Lung (tissue), 17 donors: ENCODE measurements at places on chromosomes 4 and X. TPM values are rescaled to one million over a fixed set of nuclear protein-coding genes. Genes with fewer than 3 reads are reported as not detected.

DNA sequence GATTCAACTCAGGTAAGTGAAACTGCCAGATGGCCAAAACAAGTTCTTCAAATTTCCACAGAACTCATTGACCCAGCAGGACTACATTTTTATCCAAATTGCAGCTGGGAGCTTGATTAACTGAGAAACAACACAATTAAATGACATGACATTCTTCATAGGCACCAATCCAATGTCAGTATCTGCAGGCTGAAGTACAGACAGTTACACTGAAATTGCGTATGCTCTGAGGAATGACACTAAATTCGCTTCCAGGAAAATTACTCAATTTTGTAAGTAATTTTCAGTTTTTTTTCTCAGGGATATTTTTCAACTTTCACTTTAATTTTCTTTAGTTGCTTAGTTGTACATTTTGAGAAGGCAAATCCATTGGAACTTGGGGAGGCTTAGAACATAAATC, 4.5 kb downstream of the C1GALT1C1 start:
- no peak overlapping the region for H3K4me3 ChIP-seq
- no peaks in the 10 kb centered on the region for H3K4me1 ChIP-seq
- no peaks in the 10 kb centered on the region for H3K27me3 ChIP-seq
- peak; percentile 18 for DNase-seq
- no peak overlapping the region for H3K27ac ChIP-seq

GRCh38 chr4:181685911-181686310, 557.3 kb upstream of the TENM3 start:
- H3K4me3 ChIP-seq = no peak overlapping the region
- no peaks in the 10 kb centered on the region for H3K4me1 ChIP-seq
- no peaks in the 10 kb centered on the region for H3K36me3 ChIP-seq
- no peak for DNase-seq

SORBS2 gene
- total RNA-seq = 38.4 TPM

- no peak overlapping the region for H3K4me3 ChIP-seq
- H3K27ac ChIP-seq = no peak overlapping the region
- no peak for DNase-seq
- no peaks in the 10 kb centered on the region for H3K27me3 ChIP-seq
Observed at GRCh38 chrX:139725720-139726119, 17.8 kb upstream of the MCF2 start.

GRCh38 chr4:111943796-111944203, 201.5 kb upstream of the FAM241A start:
- DNase-seq = peak; percentile 15
- H3K27ac ChIP-seq = no peak overlapping the region
- H3K4me1 ChIP-seq = no peaks in the 10 kb centered on the region
- H3K36me3 ChIP-seq = no peaks in the 10 kb centered on the region
- no peaks in the 10 kb centered on the region for H3K27me3 ChIP-seq

DNA sequence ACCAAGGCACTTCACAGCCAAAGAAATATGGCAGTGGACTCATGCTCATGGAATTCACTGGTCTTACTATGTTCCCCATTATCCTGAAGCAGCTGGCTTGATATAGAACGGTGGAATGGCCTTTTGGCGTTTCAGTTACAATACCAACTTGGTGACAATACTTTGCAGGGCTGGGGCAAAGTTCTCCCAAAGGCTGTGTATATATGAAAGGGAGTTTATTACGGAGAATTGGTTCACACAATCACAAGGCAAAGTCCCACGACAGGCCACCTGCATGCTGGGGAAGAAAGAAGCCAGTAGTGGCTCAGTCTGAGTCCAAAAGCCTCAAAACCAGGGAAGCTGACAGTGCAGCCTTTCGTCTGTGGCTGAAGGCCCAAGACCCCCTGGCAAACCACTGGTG, 50.8 kb upstream of the SMARCAD1 start:
- no peaks in the 10 kb centered on the region for H3K4me1 ChIP-seq
- H3K27me3 ChIP-seq = no peaks in the 10 kb centered on the region
- H3K4me3 ChIP-seq = no peak overlapping the region

UNC5C gene
- 27.9 TPM for total RNA-seq

GRCh38 chr4:154467886-154468285, 23.7 kb downstream of the DCHS2 start:
- H3K36me3 ChIP-seq = no peaks in the 10 kb centered on the region
- no peak overlapping the region for H3K27ac ChIP-seq

FAM149A gene
- 14.4 TPM for total RNA-seq

DNA sequence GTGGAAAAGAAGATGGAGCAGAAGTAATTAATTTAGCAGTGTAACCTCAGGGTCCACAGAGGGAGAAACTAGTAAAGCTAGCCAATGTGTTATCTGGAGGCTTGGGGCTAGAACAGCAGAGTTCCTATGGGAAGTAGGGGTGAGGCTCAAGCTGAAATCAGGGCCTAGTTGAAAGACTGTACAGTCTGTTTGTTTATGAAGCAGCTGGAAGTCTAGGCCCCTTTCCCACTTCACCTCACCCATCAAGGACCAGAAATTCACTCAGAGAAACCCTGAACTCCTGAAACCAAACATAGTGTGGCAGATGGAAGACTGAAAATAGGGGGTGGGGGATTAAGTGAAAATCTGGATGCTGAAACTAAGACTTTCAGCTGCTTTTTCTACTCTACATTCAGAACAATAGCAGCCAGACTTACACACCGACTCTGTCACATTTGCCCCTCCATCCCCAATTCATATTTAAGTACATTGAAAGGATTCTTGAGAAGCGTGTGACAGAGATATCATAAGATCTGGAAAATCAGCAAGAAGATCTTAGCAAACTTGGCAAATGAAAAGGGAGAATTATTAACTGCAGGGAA, 32.6 kb upstream of the FAM241A start:
- H3K36me3 ChIP-seq = no peaks in the 10 kb centered on the region
- no peak overlapping the region for H3K4me3 ChIP-seq

GRCh38 chr4:82681754-82682153, 116.8 kb downstream of the SCD5 start:
- no peaks in the 10 kb centered on the region for H3K4me1 ChIP-seq
- H3K4me3 ChIP-seq = no peak overlapping the region
- no peak for DNase-seq
- no peak overlapping the region for H3K27ac ChIP-seq
- H3K36me3 ChIP-seq = peaks cover 9% of the 10 kb centered on the region

DNA sequence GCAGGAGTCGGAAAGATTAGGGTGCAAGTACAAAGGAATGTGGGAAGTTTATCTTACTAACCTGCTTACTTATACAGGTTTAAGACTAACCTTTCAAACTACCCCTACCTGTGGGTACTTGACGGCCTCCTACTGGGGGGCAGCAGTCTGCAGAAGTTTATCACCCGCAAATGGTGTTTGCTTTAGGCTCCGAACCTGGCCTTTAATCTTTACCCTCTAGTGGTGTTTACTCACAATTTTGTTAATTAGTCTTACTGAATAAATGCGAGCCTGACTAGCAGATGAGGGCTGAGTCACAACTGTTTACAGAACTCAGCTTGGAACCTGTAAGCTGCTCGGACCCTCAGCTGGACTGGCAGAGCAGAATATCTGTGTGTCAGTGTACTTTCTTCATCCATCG, 204.2 kb upstream of the GPRIN3 start:
- no peaks in the 10 kb centered on the region for H3K27me3 ChIP-seq
- no peaks in the 10 kb centered on the region for H3K36me3 ChIP-seq
- H3K27ac ChIP-seq = no peak overlapping the region
- H3K4me1 ChIP-seq = no peaks in the 10 kb centered on the region
